ENCODE measurements at places on chromosomes 1 and 21.

DNA sequence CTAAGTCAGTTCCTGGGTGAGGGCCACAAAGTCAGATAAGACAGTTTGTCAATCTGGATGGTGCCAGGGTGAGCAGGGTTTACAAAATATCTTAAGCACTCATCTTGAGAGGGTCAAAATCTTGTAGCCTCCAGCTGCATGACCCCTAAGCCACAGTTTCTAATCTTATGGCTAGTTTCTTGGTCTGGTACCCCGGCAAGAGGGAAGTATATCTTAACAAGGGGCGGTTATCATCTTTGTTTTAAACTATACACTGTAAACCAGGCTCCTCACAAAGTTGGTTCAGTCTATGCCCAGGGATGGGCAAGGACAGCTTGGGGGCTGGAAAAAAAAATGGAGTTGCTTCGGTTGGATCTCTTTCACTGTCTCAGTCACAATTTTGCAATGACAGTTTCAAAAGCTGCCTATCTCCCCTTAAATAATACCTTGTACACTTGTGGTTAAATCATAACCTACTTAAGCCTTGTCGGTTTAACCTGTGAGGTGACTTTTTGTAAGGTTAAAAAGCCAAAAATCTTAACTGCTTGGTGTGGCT is 7.8 kb upstream of the CD46 start:
- no peak for DNase-seq

DNA sequence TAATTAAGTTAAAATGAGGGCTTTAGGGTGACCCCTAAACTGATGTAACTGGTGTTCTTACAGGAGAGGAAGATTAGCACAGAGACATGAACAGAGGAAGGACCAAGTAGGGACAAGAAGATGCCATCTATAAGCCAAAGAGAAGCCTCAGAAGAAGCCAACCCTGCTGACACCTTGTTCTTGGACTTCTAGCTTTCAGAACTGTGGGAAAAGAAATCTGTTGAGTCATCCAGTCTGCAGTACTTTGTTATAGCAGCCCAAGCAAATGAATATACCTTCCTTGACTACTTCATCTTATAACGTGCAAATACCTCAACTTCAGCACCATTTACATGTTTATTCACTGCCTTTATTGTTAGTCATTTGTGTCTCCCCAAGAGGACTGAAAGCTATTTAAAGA is 3.4 kb downstream of the ZBTB21 start:
- no peak for DNase-seq

- DNase-seq, result no peak
Observed at GRCh38 chr1:20666146-20666545, 5.0 kb upstream of the DDOST start.

DNA sequence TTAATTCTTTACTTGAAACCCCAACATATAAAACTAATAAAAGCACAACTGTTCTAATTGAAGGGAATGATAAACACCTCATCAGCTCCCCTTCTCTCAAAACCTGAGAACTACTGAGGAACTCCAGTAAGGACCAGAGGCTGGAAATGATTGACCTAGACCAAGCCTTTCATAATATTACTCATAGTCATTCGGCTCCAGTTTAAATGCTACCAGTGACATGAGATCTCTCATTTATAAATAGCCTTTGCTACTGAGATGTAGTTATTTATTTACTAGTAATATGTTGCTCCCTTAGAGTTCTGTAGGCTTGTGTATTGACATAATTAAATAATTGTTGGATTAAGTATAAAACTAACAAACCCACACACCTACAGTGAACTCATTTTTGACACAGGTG is 209.8 kb upstream of the PRMT6 start:
- DNase-seq, result no peak

DNA sequence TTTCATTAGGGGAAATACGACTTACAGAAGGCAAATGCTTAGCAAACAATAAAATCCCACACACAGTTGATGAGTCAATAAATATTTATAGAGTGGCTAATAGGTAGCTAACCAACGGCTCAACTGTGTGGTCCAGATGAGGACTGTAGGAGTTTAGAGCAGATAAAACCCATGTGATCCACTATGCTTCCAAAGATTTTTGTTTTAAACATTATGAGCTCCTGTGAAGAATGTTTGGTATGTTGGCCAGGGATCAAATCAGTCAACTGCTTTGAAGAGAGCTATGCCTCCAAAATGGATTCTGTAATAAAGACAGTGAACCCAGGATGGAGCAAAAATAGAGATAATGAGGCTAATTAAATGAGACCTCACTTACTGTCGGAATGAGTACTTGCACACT is 72.3 kb upstream of the COL11A1 start:
- no peak for DNase-seq

GRCh38 chr1:233277637-233278606 is 17.6 kb downstream of the PCNX2 start:
- DNase-seq, result no peak

DNA sequence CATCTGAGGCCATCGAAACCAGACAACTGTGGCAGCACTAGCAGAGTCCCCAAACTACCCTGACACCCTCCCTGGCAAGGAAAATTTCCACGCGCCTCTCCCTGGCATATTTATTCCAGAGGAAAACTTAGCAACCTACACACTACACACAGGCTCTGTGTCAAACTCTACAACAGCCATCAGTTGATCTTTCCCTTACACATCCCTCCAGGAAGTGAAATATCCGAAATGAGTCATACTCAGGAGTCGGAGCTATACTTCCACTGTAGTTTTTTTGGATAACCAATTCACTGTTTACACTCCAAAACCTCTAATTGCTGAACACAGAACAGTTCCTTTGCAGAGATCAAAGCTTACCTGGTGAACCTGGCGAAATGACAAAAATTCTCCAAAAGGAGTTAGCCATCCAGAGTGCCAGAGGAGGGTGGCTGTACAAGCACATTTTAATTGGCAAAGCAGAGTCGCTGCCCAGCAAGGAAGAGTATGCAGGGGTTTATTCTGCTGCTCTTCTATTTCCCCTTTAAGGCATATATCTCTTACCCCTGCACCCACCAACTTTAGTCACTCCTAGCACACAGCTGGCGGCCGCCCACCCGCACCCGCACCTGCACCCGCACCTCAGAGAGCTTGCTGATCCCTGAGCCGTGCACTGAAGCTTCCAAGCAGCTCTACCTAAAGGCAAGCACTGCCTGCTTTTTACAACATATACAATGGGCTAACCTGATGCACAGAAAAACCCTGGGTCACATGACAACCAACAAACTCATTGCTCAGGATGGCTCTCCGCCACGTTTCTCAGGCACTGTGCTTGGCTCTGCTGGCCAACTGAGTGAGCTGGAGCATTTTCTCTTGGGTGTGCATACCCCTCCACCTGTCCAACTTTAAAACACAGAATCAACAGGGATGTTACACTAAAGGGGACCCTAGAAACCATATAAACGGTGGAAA is 54.9 kb downstream of the CAPZB start:
- DNase-seq, result no peak

DNA sequence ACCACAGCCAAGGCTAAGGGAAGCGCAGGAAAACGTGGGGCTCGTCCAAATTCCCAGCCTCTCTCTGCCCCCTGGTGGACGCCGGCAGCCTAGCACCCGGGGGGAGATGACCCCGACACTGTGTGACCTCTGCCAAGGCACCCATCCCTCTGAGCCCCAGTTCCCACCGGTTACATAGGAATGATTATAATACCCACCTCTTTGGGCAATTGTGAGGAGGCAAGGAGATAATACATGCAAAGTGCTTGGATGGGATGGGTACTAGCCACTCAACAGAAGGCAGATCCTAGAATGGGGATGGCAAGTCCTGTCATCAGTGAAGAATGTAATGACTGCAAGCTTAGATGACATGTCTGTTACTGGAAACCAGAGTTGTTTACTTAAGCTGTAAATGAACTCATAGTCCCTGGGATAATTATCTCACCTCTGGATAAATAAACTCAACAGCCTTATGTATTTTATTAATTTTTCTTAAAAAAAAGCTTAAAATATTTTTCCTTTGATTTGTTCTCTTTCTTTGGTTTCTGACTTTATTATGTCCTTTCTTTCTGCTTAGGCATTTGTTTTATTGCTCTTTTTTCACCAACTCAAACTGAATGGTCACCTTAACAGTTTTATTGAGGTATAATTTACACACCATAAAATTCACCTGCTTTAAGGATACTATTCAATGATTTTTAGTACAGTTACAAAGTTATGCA is 11.3 kb upstream of the BMP8B start:
- DNase-seq, result peak; percentile 63

DNA sequence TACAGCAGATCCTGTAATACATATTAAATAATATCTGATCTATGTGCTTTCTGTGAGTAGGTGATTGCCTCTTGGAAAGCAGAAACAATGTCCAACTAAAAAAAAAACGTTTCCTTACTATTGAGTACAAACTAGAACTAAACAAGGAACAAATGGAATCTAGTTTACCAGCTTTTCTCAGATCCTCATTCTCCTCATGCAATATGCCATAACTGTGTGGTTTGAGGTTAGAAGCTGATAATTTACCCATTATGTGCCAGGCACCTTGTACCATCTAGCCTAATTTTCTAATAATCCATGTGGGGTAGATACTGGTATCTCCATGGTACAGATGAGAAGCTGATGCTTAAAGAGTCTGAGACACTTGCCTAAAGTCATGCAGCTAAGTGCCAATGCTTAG is 154.7 kb downstream of the PTGER3 start:
- no peak for DNase-seq

DNA sequence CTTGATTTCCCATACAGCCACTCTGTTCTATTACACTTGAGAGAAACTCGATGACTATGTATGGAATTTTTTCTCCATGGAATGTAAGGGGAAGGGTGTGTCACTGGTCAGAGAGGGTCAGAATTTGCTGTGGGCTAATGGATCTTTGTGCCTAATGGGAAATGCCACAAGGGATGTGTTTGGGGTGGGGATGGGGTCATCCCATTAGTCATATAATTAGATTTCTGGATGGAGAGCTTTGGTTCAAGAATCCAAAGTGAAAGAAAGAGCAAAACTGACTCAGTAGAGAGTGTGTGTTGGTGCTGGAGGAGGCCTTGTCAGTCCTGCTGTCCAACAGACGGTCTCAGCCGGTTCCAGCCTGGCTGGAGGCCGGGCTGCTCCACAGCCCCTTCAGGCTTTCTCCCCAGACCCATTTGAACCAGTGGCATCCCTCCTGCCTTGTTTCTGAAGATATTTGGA is 86.4 kb downstream of the LAMC2 start:
- no peak for DNase-seq

DNA sequence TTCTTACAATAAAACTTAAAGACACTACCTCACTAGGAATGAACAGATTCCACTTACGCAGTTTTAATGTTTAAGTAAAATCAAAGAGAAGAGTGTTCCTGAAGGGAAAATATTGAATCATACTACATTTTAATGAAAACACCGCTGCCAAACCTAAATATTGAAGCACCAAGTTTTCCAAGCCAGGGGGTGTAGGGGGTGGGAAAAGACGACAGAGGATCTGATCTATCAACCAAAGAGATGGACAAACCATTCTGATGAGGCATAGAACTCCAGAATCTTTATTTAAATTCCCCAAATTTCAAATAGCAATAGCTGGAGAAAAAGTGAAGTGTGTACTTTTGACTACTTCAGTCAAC is 1.2 kb downstream of the ELK4 start:
- DNase-seq, result no peak

DNA sequence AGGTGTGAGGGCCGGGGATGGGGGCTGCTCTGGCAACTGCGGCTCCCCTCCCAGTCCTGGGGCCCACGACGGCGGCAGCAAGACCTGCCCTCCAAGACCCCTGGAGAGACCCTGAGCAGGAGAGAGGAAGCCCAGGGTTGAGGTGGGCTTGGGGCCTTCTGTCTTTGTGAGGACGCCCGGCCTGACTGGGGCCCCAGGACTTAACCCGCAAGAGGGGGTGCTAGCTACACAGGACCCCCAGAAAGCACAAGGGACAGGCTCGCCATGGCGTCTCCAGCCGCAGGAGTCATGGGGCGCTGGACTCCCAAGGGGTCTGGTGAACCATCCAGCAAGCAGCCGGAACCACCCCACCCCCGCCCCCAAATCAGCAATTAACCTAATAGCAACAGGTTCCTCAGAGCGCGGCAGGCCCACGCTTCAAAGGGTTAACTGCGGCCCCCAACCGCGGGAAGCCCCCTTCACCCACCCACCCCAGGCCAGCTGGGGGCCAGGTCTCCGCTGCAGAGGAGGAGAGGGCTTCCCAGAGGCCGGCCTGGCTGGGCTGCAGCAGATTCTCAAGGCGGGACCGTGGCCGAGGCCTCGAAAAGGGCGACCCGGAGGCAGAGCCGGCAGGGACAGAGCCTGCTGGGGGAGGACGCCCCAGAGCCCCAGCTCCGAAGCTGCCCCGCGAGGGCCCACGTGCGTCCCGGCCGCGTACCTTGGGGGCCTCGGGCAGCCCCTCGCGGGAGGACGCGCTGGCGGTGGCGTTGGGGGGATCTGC is 525 bp downstream of the C1QTNF12 start:
- DNase-seq, result no peak

DNA sequence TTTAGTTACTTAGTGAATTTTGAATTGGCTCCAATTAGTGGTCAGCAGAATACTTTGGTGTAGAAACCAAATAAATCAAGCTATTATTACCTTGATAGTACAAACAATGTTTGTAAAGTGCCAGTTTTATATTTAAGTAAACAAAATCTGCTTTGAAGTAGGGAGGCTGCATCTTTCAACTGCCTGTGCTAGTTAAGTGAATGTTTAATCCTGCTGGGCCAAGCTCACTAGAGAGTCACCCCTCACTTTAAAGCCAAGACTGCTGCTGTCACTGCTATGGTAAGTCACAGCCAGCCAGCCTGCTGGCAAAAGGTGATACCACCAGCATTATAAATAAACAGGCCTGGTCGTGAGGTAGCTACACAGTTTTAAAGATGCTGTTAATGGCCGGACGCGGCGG is 10.3 kb upstream of the CFAP126 start:
- DNase-seq, result no peak

DNA sequence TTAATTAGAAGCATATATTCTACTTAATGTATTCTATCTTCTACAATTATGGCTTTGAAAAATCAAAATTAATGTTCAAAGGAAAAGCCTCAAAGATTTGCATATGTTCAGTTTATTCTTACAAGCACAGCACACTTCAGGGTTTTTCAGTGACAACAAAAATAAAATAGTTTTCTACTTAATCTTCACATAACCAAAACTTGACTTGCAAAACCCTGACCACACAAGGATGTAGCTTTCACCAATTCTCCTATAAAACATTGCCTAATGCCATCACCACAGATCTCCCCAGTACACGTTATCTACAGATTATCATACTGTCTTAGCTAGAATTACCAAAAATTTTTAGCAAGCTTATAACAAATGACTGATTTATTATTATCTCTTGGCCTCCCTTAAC is 23.3 kb downstream of the LPAR3 start:
- DNase-seq, result no peak

- DNase-seq, result no peak
Observed at GRCh38 chr21:43771199-43771675, 4.9 kb downstream of the CSTB start.

- no peak for DNase-seq
Observed at GRCh38 chr1:18965206-18966173, 9.0 kb upstream of the IFFO2 start.

DNA sequence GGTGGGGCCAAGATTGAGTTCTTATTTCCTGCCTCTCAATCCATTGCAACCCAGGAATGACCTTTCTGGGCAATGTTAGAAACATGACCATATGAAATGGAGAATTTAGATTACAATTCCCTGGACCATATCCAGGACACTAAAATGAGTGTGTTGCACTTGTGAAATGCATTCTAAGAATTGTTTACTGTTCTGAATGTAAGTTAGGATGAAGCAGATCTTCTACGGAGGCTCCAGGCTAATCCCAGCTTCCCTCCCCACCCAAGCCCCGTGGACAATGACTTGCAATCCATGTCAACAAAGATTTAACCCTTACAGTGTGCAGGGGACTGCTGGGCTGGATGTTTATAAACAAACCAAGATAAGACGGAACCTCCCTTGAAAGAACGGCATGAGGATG is 31.7 kb upstream of the HAO2 start:
- DNase-seq, result no peak
